ENCODE measurements at places on chromosomes 1 and 21.

DNA sequence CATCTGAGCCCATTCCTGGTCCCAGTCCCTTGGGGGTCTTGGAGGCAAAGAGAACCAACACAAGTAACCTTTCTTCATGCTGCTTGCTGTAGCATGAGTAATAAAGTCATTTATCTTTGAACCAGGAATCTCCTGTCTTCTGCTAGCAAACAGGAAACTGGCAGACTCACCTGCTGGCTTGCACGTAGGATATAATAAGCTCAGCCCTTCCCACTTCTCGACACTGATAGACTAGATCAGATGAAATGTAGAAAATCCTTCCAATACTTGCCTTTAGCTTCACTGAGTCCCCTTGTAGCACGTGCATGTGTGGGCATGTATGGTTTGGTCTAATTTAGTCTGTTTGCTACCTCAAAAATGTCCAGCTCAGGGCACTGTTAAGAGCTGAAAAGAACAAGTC, 6.5 kb upstream of the TFF2 start:
- DNase-seq: no peak

- DNase-seq: no peak
Observed at GRCh38 chr21:45150638-45151131, 76.3 kb downstream of the ADARB1 start.

GRCh38 chr21:43305811-43306311, 121.1 kb downstream of the SIK1 start:
- DNase-seq: no peak

DNA sequence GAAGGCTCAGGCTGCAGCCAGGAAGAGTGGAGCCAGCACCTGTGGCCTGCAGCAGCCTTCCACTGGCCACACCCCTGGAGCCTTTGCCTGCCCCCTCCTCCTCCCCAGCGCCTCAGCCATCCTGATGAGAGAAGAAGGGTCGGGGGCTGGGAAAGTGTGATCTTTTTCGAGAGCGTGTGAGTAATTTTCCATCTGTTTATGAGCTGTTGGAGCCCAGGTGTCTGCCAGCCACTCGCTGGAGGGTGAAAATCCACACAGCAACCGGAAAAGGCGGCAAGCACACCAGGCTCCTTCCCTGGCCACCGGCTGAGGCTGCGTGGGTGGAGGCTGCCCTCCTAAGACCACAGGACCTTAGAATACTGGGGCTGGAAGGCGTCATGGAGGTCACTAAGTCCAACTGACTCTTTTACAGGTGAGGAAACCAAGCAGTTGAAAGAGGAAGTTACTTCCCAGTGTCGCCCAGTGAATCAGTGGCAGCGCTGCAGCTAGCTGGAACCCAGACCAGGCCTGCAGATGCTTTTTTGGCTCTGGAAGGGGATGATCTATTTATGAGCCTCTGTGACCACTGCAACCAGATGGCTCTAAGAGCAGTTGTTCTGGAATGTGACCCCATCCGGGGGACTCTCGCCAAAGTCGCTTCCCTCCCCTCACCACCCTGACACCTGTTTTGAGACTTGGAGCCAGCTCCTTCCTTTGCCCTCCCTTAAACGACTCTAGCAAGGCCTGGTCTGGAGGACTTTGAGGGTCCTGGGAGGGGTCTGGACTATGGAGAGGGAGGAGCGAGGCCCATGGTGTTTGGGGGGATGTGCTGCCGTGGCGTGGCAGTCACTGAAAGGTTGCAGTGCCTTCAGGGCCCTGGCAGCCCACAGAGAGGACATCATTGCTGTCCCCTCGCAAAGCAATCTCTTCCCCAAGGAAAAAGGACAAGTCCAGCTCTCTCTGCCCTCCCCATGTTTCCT, 54.5 kb downstream of the LGR6 start:
- no peak for DNase-seq

GRCh38 chr1:6419804-6420453, at the start of gene HES2:
Gene HES2, minus strand, starts transcription at chr1:6419919. Its CDS starts 99 bp downstream, at chr1:6419820.
- DNase-seq: no peak

DNA sequence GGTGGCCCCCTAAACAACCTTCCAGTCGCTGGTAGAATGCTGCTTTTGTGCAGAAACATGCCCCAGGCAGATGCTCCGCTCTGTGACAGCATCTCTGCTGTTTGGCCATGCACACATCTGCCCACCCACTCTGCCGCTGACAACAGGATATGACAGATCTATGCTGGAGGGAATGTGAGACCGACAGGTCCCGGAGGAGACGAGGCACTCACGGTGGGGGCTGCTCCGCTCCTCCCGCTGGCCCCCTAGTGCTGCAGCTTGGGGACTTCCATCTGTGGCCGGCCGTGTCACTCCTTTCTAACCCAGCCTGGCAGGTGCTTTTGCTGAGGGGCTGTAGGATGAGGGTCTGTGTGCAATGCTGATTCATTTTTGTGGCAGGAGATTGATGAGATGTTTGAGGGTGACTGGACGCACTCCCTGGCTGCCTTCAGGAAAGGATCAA, 49.1 kb upstream of the DMRTB1 start:
- no peak for DNase-seq

GRCh38 chr1:54965624-54966340, 14.6 kb upstream of the TMEM61 start:
- DNase-seq: peak; percentile 63

DNA sequence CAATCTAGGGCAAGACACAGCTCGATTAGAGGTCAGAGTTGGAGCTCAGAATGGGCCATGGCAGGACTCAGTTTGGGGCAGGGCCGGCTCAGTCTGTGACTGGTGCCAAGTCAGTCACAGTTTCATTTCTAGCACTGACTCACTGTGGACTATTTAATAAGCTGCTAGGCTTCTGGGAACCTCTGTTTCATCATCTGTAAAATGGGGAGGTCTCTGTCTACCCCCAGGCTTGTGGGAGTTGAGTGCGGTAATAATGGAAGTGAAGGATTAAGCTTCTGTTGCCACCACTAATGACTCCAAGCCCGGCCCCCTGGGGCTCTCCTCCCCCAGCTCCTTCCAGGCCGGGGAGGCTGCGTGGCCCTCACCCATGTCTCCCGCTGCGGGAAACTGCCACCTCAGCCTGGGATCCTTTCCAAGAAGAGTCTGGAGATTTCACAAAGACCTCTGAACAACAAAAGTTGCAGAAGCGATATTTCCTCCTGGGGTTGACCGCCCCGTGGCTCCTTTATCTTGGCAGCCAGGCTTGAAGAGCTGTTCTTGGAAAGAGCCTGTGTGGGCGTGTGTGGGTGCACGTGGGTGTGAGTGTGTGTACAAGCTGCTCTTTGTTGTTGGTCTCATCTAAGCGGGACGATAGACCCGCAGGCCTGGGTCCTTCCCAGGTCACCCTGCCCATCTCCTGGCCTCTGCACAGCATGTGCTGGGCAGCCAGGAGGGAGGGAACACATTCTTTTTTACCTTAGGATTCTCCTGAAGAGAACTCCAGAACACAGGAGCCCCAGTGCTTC, 29.1 kb downstream of the KNCN start:
- peak; percentile 89 for DNase-seq

DNA sequence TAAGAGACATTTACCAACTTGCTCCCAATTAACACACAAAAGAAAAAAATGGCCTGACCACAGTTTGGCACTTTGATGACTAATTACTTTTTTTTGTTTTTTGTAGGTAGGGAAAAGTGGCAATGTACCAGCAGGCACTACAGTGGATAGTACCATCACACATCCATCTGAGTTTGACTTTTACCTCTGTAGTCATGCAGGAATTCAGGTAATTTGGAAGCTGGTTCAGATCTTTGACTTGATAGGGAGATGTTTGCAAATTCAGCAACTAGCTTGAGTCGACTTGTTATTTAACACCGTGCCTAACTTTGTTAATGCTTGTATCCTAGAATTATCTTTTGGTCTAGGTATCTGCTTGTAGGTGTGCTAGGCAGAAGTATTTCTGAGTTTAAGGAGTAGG, 33.0 kb upstream of the AGO1 start:
- DNase-seq: no peak

DNA sequence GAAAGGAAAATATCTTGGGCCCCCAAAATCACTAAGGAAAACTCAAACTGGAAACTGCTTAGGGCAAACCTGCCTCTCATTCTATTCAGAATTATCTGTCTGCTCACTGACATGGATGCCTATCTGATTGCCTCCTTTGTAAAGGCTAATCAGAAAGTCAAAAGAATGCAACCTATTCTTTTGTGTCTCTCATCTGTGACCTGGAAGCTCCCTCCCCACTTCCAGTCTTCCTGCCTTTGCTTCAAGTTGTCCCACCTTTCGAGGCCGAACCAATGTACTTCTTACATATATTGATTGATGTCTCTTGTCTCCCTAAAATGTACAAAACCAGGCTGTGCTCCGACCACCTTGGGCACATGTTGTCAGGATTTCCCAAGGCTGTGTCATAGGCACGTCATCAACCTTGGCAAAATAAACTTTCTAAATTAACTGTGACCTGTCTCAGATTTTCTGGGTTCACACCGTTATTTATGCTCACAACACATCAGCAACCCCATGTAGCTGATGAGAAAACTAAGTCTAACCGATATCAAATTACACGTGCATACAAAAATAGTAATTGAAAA, 302.3 kb upstream of the NRIP1 start:
- no peak for DNase-seq

- no peak for DNase-seq
Observed at GRCh38 chr1:81233591-81233990, 567.1 kb upstream of the ADGRL2 start.

- DNase-seq: no peak
Observed at GRCh38 chr1:55445416-55445815, 230.3 kb upstream of the USP24 start.

DNA sequence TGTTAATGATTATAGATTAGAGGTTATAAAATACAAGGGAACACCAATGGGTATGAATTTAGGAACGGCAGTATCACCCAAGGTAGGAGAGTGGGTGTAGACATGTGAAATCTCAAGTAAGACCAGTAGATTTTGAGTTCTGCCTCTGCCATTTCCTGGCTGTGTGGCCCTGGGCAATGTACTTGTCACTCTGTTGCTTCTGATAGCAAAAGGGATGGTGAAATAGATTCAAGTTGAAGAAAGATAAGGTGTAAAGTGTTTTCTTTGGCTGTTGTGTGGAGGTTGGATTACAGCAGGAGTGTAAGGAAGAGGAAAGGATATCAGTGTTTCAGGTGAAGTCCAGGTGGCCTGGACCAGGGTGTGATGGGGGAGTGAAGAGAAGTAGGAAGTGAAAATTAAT, 64.3 kb downstream of the ADSS2 start:
- DNase-seq: no peak

DNA sequence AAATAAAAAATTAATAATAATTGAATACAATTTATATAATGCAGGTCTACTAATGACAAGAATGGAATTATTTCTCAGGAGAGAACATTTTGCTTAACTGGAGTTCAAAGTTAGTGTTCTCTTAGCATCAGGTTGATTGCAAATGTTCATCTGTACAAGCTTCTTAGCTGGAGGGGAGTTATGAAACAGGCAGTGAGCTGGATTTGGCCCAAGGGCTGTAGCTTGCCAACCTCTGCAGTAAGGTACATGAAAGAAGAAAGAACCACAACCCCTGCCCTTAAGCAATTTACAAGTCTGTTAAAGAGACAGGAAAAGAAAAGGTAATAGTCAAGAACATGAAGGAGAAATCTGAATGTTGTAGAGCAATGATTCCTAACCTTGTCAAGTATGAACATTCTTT, 17.0 kb downstream of the LPGAT1 start:
- peak; percentile 83 for DNase-seq

GRCh38 chr1:238608144-238608543, 717.4 kb upstream of the ZP4 start:
- no peak for DNase-seq

- DNase-seq: no peak
Observed at GRCh38 chr1:41611932-41612450, 127.5 kb upstream of the EDN2 start.

DNA sequence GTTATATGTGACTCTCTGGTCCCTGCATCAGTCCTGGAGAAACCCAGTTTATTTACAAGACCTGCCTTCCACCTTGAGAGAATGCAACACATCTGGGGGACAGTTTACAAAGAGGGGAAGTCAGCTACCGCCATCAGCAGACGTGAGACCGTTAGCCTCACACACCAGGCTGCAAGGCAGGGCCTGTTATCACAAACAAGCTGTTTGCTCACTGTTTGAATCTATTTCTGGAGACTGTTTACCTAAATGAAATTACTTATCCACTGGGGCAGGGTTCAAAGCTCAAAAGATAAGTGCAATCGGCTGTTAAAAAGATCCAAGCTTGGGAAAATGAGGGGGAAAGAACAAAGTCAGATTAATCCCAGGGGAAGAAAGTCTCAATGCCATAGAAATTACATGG, 134.4 kb downstream of the ZNF281 start:
- DNase-seq: no peak

DNA sequence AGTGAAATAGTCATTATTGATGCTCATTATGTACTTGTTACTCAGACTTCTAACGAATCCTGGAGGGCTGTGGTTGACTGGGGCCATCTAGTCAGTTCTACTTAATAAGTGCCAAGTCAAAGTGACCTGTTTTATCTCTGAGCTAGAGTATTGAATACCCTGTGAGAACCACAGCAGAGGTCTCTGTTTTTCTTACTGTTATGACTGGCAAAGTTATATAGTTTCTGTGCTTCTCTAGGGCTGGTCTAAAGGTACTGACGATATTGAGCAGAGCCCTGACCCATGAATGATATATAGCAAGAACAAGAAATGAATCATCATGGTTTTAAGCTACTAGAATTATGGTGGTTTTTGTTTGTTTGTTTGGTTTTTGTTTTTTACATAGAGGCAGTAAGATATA, 555.8 kb downstream of the PLA2G4A start:
- no peak for DNase-seq

GRCh38 chr21:42145569-42146272, 73.2 kb upstream of the ABCG1 start:
- peak; percentile 69 for DNase-seq

- DNase-seq: peak; percentile 67
Observed at GRCh38 chr1:71656902-71657301, 576.1 kb upstream of the ZRANB2 start.

DNA sequence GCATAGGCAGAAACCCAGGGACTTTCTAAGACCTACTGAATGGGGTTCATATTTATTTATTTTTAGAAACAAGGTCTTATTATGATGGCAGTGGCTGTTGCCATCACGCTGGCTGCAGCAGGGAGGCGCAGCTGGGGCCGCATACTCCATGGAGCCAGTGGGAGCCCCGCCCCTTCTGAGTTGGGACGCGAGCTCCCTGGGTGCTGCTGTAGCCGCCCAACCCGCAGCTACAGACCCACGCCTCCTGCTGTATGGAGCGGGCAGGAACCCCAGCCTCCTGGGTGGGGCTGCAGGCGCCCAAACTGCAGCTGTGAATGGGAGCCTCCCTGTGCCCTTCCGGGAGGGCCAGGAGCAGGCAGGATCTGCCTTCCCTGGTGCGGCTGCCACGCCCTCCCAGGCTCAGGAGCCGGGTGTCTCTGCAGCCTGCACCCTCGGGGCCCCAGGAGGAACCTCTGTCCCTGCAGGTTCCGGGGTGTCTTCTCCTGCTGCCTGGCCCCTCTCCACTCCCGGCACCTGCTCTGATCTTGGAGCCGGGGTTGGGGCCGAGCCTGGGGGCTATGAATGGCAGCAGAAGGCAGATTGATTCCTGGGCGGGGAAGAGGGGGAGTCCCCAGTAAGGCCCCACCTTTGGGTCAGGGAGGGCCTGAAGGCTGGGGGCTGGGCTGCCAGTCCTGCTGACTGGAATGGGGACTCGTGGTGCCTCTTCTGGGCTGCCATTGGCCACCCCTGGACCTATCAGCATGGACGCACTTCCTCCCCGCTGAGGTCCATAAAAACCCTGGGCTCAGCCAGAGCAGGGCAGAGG, 66.5 kb upstream of the LRRN2 start:
- no peak for DNase-seq
